ENCODE measurements at places on chromosomes 4 and X. TPM values are rescaled to one million over a fixed set of nuclear protein-coding genes. Genes with fewer than 3 reads are reported as not detected.

The ARMCX2 gene
- 42.5 TPM for polyA plus RNA-seq

The SLITRK4 gene
- polyA plus RNA-seq: 1.5 TPM

The VCX gene
- not detected for polyA plus RNA-seq

The VCX2 gene
- not detected for polyA plus RNA-seq

The APLN gene
- 2.3 TPM for polyA plus RNA-seq

The GABRG1 gene
- polyA plus RNA-seq: not detected

The UCP1 gene
- not detected for polyA plus RNA-seq

The NIPAL1 gene
- not detected for polyA plus RNA-seq

The ABCG2 gene
- 2.8 TPM for polyA plus RNA-seq

The SYTL5 gene
- polyA plus RNA-seq: 1.8 TPM

The CD38 gene
- 0.20 TPM for polyA plus RNA-seq

The KLHL4 gene
- polyA plus RNA-seq: not detected

The FRMPD4 gene
- polyA plus RNA-seq: not detected

The TBC1D8B gene
- 4.5 TPM for polyA plus RNA-seq

The L1CAM gene
- 1.0 TPM for polyA plus RNA-seq

GRCh38 chr4:152117520-152117919 lies 356.7 kb upstream of the GATB start:
- no peak for DNase-seq

DNA sequence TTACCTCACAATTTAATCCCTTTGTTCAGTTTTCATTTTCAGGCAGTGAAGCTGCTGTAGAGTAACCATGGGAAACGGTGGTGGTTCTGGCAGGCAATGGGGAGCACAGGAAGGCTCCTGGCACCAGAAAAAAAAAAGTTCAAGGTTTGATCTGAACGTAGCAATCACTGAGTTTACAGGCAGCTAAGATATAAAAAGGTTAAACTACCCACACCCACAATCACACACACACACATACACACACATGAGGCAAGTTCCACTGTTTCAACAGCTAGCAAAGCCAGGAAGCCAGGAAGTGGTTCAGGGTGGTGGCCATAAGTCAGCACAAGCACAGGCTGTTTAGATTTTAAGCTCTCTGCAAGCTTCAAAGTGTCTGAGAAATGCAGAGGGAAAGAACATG lies at the start of gene SULT1B1:
SULT1B1 (minus strand) TSS at position 166 of the 400 bp plus-strand sequence. CDS start 5,403 bp downstream, outside the sequence.
- DNase-seq: peak; percentile 45

DNA sequence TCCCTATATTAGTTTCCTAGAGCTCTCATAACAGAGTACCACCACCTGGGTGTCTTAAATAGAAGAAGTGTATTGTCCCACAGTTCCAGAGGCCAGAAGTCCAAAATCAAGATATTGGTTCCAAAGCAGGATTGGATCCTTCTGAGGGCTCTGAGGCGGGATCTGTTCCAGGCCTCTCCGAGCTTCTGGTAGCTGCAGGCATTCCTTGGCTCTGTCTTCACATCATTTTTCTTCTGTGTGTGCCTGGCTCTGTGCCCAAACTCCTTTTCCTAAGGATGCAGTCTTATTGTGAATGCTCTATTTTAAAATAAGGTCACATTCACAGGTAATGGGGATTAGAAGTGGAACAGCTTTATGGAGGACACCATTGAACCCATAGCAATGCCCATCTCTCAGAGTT lies 253.7 kb upstream of the TAPT1 start:
- no peak for DNase-seq

DNA sequence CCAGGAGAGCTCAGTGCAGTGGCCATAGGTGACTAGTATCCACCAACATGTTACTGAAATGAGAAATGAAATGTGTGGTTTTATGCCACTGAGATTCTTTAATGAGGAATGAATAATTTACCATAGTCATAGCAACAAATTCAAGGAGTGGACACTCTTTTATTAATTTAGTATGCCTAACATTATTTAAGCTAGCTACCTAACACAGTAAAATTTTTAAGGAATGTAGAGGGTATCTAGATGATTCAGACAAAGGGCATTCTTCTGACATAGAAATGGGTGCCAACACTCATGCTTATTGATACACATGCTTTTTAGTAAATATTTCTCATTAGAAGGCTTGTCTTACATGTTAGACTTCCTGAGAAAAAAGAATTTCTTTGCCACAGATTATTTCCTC lies 33.3 kb upstream of the SULT1B1 start:
- no peak for DNase-seq

- DNase-seq: no peak
Observed at GRCh38 chr4:106287353-106287969, 28.5 kb downstream of the TBCK start.

- DNase-seq: no peak
Observed at GRCh38 chr4:106302062-106302438, 14.0 kb downstream of the TBCK start.

GRCh38 chr4:140049849-140050637 lies 103.9 kb downstream of the MAML3 start:
- DNase-seq: no peak

DNA sequence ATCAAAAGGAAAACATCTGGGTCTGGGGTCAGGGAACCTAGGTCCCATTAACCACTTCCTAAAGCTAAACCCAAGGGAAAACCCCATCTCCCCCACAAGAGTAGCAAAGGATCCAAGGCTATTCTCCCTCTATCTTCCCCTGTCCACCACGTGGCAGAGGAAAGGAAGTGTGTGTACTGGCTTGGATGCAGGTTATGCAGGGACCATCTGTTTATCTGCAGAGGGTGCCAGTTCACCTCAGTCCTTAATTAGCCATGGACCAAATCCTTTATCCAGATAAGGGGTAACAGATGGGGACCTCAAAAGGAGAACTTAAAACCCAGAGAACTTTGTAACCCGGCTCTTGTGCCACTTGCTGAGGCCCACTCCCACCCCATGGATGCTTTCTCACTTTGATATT lies 135.3 kb downstream of the ZNF518B start:
- no peak for DNase-seq

GRCh38 chr4:155426953-155427352 lies 50.2 kb upstream of the MAP9 start:
- no peak for DNase-seq

DNA sequence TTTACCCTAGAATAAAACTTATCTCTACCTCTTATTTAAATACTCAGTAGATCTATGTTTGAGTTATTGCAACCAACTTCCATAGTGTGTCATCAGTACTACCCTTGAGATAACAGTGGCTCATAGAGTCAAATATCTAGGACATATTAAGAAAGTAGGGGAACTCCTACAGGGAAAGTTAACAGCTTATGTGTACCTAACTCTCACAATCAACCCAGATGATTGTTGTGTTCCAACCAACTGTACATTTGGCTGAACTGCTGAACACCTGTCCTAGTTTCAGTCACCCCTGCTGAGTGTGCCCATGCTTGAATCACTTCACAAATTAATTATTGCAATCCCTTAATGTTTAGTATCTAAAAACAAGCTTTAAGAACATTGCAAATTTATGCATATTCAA lies 244.2 kb upstream of the GRID2 start:
- DNase-seq: no peak

DNA sequence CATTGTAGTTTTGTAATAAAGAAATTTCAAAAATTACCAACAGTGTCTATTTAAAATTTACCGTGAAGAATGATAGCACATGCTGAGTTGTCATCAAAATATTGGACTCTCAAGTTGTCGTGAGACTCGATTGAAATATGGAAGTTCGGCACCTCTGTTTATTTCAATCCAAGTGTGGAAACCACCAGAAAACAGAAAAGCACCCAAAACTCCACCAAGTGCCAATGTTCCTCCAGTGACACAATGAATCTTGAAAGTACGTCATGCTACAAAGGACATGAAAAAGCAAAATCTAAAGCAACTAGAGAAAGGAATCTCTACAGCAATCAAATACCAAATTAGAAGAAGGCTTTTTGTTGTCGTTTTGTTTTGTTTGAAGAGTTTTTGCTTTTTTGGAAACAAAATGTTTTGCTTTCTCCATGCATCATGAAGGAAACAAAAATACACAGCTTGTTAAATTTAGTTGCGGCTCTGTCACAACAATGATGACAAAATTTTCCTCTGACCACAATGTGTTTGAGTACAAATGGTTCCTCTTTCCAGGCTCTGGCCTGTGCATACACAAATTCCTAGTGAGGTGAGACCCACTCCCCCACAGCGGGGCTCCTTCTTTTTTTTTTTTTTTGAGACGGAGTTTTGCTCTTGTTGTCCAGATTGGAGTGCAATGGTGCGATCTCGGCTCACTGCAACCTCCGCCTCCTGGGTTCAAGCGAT lies 9.6 kb upstream of the IL13RA1 start:
- no peak for DNase-seq

DNA sequence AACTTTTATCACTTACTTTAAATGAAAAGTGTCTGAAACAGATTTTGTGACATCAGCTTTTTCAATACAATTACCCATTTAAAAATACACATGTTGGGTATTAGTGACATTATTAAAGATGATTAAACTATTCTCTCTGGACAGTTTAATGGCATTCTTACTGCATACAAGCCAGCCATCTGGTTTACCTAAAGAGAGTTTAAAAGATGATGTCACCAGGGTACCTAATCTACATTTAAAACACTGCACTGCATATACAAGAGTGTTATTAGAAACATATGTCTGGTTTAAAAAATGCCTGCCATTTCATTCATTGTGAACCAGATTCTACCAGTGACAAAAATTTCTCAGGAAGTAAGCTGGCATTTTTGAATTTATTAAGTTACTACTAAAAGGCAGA lies 919.1 kb downstream of the ADGRL3 start:
- no peak for DNase-seq

DNA sequence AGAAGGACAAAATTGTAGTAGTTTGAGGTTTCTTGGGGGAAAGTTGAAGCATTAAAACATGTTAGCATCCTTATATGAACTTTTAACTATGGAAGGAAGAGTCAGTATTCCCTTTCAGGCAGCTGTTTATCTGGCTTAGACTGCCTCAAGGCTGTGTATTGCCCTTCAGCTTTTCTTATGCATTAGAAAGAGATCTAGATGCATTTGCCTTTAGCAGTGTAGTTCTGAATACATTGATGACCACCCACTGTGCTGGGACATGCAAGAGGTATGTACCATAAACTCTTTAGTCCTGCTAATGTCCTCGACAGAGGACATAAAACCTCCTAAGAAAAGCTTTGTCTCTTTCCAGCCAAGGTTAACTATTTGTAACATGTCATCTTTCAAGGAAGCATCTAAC lies 2.9 kb downstream of the FAM200B start:
- no peak for DNase-seq

GRCh38 chrX:119071381-119071780 lies 1.4 kb upstream of the CT47C1 start:
- DNase-seq: no peak

DNA sequence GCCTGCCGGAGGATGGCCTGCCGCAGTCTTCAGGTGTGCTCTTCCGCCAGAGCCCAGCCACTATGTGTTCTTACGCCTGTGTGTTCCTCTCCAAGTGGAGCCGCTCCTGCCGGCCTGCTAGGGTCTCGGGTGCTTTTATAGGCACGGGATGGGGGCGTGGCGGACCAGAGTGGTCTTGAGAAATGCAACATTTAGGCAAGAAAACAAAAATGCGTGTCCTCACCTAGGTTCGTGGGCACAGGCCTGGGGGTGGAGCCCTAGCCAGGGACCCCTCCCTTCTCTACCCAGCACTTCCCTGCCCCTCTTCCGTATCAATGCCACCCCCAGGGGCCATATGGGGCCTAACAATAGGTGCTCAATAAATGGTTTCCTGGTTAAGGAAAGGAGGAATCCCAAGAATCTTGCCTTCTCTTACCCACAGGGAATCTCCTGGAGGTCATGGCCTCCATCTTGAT lies 34.4 kb upstream of the LRBA start:
- no peak for DNase-seq

DNA sequence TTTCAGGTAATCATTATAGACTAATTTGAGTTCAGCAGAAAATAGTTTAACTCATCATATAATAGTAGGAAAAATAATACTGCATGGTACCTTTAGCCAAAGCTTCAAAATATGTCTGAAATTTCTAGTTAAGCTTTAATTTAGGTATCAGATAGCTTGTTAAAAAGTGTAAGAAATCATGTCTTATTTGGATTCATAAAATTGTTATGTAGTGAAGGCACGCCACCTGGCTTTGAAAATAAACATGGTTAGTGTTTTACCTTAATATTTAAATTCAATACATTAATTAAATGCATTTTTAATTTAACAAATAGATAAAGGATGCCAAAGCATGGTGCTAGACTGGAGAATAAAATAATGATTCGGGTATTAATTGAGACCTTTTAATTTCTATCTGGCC lies 211.4 kb downstream of the FSTL5 start:
- no peak for DNase-seq

DNA sequence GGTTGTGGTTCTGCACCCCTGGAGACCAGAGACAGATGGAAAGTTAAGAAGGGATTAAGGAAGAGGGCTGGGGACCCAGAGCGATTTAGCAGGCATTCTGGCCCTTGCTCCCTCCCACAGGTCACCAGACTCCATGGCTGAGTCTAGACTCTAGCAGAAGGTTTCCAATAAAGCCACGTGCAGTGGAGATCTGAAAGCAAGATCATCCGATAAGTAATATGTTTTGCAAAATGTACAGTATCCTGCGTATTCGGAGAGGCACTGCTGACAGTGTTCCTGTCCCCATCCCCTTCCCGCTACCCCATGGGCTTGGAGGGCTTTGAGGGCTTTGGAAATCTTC lies 531 bp upstream of the GPRIN3 start:
- DNase-seq: no peak

- no peak for DNase-seq
Observed at GRCh38 chr4:124337874-124338273, 374.7 kb downstream of the ANKRD50 start.

DNA sequence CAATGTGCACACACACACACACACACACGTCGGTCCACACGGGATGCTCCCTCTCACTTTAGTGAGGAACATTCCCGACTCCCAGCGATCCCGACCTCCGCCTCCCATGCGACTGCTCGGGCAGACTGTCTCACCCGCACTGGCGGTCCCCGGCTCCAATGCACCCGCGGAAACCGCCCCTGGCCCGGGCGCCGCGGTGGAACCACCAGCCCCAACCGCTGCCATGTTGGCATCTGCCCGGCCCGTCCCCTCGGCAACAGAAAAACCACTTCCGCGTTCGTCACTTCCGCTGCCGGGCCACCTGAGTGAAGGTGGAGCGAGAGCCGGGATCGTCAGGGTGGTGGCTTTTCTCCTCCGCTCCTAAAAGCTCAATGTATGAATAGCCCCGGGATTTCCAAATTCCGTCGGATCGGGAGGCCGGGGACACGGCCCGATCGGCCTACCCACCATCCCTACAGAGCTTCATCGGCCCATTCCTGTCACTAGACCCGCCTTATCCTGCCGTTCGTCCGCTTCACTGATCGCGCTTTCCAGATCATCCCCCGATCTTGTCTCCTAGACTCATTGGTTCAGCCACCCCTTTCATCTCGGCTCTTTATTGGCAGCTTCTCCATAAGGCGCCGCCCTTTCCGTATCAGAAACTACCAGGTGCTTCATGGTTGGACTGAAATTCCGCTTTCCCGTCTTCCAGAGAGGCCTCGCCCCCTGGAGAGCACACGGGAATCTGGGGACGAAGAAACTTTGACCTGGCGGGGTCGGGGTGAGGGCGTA lies at the start of gene SLC35A2:
SLC35A2 (minus strand) TSS at position 235 of the 771 bp plus-strand sequence; CDS start at position 225, 10 bp downstream.
- peak; percentile 93 for DNase-seq

- no peak for DNase-seq
Observed at GRCh38 chr4:182297659-182298058, 54.5 kb downstream of the TENM3 start.

All from aorta (tissue), 5 donors.